ENCODE measurements at places on chromosomes 2 and 18.

DNA sequence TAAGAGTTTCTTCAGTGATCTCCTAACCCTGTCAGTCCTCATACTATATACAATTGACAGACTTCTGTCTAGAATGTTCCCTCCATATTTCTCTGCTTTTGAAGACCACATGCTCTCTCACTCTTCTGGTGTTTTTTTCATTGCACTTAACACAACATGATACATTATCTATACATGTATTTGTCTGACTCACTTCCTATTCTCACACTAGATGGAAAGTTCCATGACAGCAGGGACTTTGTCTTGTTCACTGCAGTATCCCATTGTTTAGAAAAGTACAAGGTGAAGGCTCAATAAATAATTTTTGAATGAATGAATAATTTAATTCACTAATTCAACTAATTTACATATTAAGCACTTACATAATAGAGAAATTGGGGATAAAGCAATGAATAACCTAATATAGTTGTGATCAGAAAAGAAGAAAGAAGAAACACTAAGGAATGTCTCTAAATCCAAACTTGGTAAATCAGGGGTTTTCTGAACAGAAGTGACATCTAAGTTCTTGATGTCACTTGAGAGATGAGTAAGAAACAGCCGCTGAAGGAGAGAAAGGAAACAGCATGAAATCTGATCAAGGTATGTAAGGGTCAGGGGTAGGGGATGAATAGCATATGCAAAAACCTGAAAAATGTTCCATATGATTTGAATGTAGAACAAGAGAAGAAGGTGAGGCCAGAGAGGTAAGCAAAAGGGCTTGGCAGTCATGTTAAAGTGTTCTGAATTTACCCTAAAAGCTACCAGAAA is 42.4 kb downstream of the MBD2 start:
- peak; percentile 22 for DNase-seq

DNA sequence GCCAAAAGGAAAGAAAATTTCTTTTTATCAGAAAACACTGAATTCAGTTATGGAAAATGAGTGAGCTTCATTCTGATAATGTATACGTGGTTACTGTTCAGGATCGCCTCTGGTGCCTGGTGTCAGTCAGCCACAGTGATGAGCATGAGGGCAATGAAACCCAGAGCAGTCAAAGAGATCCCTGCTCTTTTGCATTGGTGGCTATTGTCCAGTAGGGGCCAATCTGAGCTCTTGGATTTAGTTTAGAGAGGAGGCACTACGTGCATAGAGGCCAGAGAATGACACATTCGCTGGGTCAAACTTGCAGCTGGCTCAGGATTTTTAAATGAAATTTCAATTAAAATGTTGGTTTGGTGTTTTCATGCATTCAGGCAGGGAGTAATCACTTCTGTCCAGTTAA is 522.9 kb downstream of the TMEM182 start:
- no peak for DNase-seq

DNA sequence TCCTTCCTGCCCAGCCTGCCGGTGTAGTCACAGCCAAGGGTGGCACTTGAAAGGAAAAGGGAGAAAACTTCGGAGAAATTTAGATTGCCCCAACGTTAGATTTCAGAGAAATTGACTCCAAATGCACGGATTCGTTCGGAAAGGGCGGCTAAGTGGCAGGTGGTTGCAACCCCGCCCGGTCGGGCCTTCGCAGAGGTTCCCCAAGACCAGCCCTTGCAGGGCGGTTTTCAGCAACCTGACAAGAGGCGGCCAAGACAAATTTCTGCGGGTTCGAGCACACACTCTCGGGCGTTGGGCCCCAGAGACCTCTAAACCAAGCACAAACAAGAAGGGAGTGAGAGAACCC is 4.8 kb downstream of the ONECUT2 start:
- no peak for DNase-seq

- no peak for DNase-seq
These were observed 769 bp downstream of the FAM110C start for GRCh38 chr2:45342-46130.

GRCh38 chr18:5389356-5389755 is 93.8 kb upstream of the ZBTB14 start:
- DNase-seq = no peak

DNA sequence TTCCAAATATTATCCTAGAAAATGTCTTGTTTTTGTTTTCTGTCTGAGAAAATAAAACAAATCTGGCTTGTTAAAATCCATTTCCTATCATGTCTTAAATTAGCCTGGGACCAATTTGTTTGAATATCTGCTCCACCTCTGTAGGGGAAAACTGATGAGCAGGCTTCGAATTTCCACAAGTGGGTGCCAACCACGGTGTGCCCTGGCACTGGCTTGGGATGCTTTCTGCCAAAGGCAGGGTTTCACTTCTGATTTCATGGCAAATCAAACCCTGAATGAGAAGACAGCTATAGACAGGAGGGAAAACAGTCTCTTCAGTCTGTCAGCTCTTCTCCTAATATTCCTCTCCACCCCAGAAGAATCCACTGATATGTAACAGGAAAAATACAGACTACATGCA is 33.7 kb upstream of the STAT4 start:
- DNase-seq = no peak

DNA sequence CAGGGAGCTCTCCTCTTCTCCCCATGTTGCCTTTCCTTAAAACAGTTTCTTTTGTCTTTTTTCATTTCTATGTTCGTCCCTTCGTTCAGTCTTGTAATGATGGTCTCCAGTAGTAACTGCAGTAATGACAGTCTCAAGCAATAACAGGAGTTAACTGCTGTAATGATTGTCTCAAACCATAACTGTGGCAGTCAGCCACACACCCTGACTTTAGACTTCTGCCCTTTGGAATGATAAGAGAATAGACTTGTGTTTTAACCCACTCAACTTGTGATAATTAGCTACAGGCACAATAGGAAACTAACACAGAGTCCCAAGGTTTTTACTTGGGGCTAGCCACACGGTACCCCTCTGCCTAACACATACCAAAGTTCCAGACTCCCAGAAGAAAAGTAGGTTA is 12.1 kb downstream of the TMEM131 start:
- DNase-seq = no peak

GRCh38 chr18:10457767-10458166 is 3.3 kb downstream of the APCDD1 start:
- peak; percentile 43 for DNase-seq

- peak; percentile 62 for DNase-seq
These were observed 36.2 kb downstream of the ASB1 start for GRCh38 chr2:238462782-238463396.

- DNase-seq = no peak
These were observed 156.3 kb downstream of the LAMA1 start for GRCh38 chr18:6961331-6961730.

DNA sequence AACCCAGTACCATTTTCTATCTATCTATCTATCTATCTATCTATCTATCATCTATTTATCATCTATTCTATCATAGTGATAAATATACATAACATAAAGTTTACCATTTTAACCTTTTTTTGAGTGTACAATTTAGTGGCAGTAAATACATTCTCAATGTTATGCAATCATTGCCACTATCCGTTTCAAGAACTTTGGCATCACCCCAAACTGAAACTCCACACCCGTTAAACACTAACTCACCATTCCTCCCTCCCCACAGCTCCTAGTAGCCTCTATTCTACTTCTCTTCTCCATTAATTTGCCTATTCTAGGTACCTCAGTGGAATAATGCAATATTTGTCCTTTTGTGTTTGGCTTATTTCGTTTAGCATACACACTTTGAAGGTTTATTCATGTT is 82.5 kb upstream of the KCNE4 start:
- DNase-seq = peak; percentile 70

DNA sequence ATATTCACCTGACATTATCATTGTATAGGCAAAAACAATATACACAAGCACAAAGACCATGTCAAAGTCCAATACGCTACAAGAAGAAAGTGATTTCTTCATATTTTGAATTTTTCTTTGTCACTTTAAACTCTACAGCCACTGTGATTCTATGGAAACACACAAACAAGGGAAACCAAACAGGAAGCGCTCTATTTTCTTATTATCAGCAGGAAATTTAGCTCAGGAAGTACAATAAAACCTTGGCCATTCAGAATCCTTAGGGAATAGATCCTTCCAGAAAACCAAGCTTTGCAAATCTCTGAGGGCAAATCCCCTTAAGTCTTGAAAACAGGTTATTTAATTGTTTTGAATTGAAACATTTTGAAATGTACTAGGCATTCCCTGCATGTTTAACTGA is 336.2 kb downstream of the EPHA4 start:
- no peak for DNase-seq

DNA sequence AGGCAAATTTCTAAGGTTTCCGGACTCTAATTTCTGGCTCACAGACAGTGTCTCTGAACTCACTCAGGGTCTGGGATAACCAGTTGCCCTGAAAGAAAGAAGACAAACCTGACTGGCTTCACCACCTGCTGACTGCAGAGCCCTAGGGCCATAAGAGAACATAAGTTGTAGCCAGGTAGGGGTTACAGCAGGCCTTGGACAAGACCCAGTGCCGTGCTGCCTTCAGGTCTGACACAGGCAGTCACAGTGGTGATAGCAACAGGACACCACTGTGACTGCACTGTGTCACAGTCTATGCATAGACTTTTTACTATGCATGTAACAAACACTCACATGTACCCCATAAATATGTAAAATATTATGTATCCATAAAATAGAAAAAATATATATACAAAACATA is 508.5 kb downstream of the PID1 start:
- DNase-seq = no peak

GRCh38 chr2:198188982-198189381 is 384.6 kb downstream of the PLCL1 start:
- DNase-seq = no peak

GRCh38 chr2:19651466-19651865 is 250.3 kb downstream of the TTC32 start:
- DNase-seq = no peak

GRCh38 chr2:27249891-27250651 is 12.8 kb downstream of the SLC30A3 start:
- DNase-seq = peak; percentile 23

GRCh38 chr18:43571078-43571689 is 293.9 kb upstream of the SYT4 start:
- peak; percentile 50 for DNase-seq

DNA sequence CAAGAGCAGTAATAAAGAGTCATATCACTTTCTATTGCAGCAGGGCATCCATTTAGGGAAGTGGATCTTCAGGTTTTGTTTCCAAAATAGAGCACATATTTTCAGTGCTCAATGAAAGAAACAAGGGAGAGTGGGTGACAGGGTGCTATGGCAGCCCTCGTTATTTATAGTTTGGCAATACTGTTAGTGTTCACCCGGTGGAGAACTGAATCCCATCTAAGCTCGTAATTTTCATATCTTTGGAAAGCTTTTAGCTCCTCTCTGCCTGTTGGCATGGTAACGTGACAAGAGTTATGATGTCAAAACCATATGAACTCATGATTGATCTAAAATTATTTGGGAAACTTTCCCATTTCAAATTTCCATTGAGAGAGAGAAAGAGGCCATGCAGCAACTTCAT is 331.9 kb downstream of the LRRTM1 start:
- no peak for DNase-seq

- no peak for DNase-seq
These were observed 53.9 kb upstream of the NRP2 start for GRCh38 chr2:205628422-205628821.

DNA sequence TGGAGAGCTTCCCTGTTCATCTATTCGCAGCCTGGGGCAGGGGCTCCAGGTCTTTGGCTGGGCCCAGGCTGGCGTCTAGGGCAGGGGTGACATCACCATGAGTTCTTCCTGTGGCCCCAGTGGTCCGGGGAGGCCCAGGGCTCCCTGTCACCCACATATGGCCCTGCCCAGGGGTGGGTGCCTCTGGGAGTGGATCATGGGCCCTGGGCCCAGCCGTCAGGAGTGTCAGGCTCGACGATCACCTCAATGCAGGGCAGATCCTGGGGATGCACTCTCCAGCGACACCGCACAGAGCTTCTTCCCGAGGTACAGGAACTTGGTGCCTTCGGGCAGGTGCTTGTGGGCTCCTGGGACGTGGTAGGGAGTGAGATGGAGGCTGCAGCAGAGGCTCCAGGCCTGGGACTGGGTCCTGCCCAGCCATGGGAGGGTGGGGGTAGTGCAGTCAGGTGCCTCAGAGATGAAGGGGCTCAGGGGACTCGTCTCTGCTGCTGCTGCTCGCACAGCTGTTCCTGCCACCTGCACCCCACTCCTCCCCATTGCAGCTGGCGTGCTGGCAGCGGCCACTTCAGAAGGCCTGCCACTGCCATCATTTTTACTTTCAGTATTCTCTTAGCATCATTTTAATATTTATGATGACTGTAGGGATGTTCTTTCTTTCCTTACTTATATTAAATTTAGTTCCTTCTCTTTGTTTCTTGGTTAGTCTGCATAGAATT is 196.0 kb upstream of the VRK2 start:
- no peak for DNase-seq

DNA sequence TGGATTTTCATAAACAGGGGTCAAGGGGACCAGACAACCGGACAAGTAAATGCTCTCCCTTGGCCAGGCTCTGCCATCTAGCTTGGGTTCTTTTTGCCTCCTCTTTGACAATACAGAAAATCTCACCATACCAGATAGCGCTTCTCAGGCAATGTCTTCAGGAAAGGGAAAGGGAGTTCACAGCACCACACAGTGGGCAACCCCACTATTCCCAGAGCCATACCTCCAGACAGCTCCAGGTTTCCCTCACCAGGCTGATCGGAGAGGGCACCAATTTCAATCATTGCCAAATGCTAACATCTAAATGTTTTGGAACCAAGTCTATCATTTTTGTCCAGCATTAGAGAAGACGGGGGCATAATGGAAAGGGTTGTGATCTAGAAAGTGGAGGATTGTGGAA is 28.1 kb downstream of the CCDC68 start:
- no peak for DNase-seq

GRCh38 chr18:36780748-36781147 is 48.1 kb downstream of the TPGS2 start:
- peak; percentile 33 for DNase-seq

DNA sequence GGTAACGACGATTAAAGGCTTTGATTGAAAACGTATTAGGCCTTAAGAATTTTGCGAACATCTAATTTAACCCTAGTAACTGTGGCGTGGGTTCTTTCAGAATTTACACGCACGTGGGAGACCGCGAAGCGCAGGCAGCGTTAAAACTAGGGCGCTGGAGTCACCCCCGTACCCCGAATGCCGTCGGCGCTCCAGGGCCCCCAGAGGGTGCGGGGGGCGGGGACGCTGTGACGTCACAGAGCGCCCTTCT is 673 bp upstream of the SMCHD1 start:
- DNase-seq = no peak

- no peak for DNase-seq
These were observed 45.8 kb downstream of the SF3B1 start for GRCh38 chr2:197388866-197389587.

DNA sequence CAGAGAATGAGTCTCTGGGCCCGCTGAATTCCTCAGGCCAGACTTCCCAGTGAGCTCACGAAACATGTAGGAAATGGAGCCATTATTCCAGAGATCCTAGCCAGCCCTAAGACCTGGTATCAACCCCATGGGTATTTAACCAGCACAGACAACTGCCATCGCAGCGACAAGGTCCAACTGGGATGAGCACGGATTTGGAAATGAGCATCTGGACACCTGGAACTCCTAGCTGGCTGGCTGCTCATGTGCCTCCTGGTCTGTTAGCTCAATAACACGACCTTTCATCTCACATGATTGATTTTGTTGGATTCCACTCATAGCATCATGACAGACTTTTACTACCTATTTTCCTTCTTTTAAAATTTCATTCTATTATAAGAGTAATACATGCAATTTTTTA is 51.0 kb downstream of the POU3F3 start:
- no peak for DNase-seq

All from fibroblast of skin of right quadriceps (primary cell).